AG08395 (cell line): ENCODE measurements at places on chromosomes 13 and 19.

DNA sequence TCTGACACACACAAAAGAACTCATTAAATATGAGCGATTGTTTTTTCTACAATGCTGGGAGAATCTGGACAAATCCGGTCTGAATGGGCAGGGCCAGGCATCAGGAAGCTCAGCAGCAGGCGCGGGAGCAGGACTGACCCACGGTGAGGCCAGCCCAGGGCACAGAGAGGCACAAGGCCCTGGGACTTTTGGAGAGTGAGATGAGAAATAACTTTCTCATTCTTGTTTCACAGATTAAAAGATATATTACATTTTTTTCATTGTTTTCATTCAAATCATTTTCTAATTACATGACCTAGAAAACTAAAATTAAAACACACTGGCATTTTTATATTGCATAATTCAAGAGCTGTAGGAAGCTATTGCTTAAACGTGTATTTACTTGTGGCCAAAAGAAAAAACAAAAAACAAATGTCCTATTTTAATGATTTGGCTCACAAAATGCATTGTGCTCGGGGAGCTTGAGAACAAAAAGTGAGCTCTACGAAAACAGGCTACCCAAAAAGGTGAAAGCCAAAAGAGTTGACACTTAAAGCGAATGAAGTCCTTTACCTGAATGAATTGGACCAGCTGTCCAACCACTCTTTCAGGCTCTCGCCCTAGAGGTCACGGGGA lies 133.1 kb downstream of the TNFRSF19 start:
- DNase-seq: peak; percentile 68

DNA sequence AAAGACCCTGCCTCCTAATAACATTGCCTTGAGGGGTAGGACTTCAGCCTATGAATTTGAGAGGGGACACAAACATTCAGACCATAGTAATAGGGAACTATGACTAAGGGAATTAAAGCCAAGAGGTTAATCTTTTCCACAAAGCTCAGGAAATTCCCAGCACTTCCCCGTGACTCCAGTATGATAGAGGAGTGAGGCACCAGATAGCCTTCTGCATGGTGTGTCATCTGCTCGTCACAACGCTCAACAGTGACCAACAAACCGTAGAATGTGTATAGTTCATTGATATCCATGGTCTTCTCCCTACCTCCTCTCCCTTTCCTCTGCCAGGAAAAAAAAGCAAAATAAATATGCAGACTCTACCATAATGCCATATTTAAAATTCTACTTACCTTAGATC lies 64.4 kb downstream of the B3GLCT start:
- no peak for DNase-seq

- no peak for DNase-seq
These were observed 12.8 kb downstream of the ANKRD27 start for GRCh38 chr19:32662186-32662585.

GRCh38 chr19:6287269-6287885 lies 7.6 kb upstream of the MLLT1 start:
- DNase-seq: no peak

- no peak for DNase-seq
These were observed 435.7 kb downstream of the EFNB2 start for GRCh38 chr13:106099765-106100164.

DNA sequence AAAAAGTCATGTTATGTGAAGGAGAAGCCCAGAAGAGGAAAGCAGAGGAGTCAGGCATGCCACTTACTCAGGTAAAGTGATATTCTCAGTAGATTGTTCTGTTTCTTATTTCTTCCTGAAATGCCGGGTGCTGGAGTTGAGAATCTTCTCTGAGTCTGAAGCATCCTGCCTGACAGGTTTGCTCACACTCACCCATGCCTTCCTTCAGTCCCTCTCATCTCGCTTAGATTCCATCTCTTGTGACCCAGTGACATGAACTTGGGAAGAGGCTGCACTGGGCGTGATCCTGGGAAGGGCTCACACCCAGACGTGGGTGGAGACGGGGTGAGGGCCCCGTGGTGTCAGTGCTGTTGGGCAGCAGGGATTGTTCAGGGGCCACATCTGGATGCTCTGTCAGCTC lies 8.1 kb downstream of the ZNF766 start:
- DNase-seq: no peak

- DNase-seq: no peak
These were observed 1379.5 kb upstream of the PCDH9 start for GRCh38 chr13:68609661-68610060.

DNA sequence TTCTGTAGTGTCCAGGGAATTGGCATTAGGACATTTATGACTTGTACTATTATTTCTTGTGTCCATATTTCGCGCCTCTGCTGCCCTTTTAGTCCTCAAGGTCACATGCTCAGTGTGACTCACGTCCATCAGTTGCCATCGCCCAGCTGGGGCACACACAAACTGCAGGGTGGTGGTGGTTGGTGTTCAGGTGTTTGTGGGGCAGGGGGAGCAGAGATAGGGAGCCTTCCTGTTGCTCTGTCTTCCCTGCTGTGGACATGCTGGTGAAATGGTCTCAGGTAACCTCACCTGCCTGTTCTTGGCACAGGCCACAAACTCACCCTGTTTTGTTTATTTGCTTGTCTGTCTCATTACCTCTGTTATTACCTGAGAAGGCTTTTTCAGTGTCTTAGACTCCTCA lies 22.4 kb downstream of the PRR12 start:
- DNase-seq: peak; percentile 26

DNA sequence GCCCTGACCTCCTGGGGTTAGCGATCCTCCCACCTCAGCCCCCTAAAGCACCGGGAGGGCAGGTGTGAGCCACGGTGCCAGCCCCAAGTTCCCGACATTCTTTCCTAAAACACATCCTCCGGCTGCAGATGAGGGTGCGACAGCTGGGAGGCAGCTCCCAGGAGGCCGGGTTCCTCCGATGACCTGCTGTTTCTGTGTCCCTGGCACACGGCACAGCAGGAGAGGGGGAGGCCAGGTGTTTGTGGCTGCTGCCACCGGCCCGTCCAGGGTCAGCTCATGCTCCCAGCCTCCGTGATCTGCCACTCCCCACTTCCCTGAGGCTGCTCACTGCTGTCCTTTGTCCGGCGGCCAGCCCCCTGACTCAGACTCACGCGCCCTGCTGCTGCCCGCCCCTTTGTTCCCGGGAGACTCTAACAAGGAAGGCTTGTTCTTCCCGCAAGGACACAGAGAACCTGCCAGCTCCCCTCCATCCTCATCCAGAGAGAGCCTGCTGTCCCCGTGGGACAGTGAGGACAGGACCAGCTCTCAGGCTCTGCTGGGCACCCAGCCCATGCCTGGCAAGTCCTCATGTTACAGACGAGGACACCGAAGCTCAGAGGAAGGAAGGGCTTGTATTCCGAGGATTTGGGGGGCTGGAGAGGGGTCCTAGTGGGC lies 10.6 kb upstream of the MADCAM1 start:
- no peak for DNase-seq

GRCh38 chr19:12350185-12350889 lies 15.1 kb downstream of the ZNF442 start:
- DNase-seq: no peak

DNA sequence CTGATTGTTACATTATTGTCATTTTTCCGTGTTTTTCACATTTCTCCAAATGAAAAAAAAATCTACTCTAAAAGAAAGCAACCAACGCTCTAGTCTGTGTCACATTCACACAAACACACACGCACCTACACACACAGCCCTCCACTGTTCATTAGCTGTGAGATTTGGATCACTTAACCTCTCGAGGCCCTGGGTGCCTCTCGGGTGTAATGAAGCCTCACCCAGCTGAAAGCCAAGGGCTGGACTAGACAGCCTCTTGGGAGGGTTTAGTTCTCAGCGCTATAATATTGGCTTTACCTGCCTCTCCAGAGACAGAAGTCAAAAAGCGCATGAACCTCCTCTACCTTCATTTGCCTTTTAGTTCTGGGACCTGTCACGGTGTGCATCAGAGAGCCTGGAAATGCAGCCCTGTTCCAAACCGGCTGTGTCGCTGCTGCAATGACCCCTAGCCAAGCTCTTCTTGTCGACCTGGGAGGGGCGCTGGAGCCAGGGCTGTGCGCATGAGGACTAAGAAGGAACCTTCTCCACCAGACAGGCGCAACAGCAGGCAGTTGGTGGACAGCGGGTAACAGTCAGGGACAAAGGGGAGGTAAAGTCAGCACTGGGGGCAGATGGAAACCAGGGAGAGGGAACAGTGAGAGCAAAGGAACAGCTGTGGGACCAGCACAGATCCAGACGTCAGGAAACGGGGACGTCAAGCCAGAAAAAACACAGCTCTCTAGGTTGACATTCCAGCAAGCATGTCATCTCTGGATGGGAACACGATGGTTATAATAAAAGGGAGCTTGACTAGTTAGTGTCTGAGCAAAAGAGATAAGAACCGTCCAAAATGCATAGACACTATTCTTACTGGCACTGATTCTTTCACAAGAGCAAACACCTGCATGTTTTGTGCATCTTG lies 375.9 kb downstream of the EFNB2 start:
- no peak for DNase-seq

DNA sequence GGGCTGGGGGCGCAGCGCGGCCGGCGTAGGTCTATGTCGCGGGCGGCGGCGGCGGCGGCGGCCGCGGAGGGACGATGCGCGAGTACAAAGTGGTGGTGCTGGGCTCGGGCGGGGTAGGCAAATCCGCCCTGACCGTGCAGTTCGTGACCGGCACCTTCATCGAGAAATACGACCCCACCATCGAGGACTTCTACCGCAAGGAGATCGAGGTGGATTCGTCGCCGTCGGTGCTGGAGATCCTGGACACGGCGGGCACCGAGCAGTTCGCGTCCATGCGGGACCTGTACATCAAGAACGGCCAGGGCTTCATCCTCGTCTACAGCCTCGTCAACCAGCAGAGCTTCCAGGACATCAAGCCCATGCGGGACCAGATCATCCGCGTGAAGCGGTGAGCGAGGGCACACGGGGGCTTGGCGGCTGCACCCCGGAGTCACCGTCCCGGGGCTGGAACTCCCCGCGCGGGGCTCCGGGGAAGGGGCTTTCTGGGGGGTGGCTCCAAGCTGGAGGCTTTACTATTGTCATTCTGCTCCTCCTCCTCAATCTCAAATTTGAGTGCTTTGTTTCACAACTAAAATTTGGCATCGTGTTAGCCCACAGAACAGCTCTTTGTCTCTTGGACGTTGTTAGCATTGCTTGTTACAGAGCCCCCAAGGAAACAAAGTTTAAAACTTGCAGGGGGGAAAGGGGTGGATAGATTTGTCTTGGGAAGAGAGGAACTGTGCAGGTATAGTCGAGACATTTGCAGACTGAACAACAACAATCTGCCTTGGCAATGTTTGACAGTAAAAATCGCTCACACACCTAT lies 630 bp downstream of the RAP2A start:
- DNase-seq: no peak

DNA sequence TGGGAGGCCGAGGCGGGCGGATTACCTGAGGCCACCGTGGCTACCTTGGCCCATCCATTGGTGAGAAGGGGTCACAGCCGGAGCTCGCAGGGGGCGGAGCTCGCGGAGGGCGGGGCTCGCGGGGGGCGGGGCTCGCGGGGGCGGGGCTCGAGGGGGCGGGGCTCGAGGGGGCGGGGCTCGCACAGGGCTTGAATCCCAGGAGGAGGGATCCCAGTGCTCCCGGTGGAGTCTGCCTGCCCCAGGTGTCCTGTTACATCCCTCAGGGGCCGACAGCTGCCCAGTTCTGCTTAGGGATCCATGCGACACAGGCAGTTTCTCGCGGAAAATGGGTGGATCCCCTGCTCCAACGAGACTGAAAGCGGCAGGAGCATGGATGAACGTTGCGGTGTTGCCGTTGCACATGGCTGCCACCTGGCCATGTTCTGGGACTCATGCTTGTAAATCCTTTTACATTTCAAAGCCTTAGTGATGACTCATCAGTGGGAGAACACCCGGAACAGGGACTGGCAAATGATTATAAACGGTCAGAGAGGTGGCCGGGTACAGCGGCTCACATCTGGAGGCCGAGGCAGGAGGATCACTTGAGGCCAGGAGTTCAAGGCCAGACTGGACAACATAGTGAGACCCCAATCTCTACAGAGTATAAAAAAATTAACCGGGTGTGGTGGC lies 25.1 kb downstream of the TMPRSS9 start:
- peak; percentile 80 for DNase-seq

- DNase-seq: no peak
These were observed 699 bp downstream of the IFNL1 start for GRCh38 chr19:39296906-39297305.

GRCh38 chr13:43731296-43731695 lies 55.5 kb downstream of the ENOX1 start:
- no peak for DNase-seq
